Activated naive CD4-positive, alpha-beta T cell treated with anti-CD3 and anti-CD28 coated beads, Interleukin-2, amount 50 U/mL, for 16 hours (primary cell): ENCODE measurements at places on chromosomes 2 and 18.
A peak's percentile ranks its signal among the peaks of the same experiment; 100 is the strongest.

GRCh38 chr2:101500180-101500579, 25.3 kb upstream of the RFX8 start:
- no peak for DNase-seq

DNA sequence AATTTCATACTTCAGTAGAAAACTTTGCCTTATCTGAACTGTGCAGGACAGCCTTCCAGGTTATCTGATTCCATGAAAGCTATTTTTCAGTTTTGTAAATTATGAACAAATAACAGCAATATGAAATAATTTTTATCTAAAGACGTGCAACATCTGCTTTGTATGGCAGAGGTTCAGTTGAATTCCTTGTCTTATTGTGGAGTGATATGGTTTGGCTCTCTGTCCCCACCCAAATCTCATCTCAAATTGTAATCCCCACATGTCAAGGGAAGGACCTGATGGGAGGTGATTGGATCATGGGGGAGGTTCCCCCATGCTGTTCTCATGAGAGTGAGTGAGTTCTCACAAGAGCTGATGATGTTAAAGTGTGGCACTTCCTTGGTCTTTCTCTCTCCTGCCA, 18.1 kb upstream of the RPIA start:
- DNase-seq, result no peak

- no peak for DNase-seq
These were observed 36.5 kb downstream of the DIS3L2 start for GRCh38 chr2:231998046-231998445.

DNA sequence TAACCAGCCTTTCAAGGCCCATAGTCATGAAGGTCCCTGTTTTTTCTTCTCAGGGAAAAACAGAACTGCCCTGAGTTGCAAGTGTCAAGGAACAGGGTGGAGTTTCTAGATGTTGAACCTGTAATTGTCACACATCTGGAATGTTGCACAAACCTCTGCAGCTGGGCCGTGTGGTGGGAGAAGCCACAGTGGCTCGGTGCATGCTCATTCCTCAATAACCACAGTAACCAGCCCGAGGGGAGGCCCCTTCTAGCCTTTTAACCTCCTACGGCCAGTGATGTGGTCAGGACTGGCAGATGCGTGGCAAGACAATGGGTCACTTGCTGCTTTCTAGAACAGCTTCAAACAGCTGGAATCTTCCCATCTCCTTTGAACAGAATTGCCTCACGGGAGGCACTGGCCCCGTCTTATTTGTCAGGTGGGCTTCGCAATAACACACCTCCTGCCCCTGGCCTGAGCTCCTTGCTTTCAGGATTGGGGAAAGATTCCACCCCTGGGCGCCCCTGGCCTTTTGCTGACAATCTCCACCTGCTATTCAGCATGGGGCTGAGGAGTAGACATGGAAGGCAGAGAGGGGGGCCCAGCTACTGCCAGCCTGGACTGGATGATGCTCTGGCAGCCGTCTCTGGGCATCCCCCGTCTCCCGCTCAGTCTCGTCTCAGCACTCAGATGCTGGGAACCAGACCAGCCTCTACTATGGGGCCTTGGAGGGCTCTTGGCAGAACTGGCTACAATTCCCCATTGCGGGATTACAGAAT, 102.9 kb downstream of the KLHL29 start:
- DNase-seq, result no peak

DNA sequence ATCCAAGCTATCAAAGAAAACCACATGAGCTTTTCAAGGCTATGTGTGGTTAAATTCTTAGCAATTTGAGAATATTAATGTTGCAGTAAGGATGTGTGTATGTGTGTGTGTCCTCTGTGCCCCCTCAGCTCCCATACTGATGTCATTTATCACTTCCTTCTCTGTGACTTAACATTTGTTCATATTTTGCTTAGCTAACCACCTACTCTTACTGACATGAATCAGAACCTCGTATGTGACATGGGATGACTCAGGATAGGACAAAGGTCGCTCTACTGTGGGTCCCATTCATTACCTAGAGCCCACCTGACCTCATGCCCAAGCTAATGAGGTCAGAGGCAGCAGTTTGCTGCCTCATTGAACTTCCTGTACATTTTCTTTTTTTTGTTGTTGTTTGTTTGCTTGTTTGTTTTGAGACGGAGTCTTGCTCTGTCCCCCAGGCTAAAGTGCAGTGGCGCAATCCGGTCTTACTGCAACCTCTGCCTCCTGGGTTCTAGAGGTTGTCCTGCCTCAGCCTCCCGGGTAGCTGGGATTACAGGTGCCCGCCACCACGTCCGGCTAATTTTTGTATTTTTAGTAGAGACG, 36.3 kb downstream of the MOGAT1 start:
- DNase-seq, result no peak

DNA sequence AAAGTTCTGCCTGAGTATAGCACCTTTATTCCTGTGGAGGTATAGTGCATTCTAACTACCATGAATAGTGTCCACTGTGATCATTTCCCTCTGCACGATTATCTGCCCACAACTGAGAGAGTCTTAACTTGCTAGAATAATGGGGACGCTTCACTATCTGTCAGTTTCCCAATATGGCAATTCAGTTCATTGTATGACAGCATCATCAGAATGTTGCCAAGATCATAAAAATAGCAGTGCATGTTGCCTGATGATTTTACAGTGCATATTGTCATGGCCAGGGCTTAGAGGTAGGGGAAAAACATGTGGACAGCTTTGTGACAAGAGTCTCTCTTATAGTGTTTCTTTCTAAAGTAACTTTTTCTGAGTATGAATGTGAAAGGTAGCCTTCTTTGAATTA, 6.1 kb downstream of the RASGRP3 start:
- DNase-seq, result no peak

DNA sequence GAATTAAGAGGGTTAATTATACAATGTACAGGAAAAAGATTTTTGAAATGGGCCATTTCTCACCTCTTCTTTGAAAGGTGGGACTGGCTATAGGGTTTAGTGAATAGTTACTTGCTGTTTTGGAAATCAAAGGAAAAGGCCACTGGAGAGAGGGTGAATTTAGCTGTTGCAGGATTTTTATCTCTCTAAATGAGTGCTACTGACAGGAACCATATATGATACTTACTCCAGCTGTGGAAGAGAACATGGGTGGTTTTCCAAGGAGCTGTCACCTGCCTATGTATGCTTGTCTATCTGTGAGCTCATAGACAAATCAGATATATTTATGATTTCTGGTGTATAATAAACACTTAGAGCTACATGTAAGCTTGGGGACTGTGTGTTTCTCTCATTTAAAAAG, 430.4 kb downstream of the MTX2 start:
- no peak for DNase-seq

- no peak for DNase-seq
These were observed 79.1 kb downstream of the PLCL1 start for GRCh38 chr2:197883354-197884032.

- no peak for DNase-seq
These were observed 99.5 kb downstream of the DTNA start for GRCh38 chr18:34809451-34810072.

- DNase-seq, result no peak
These were observed 18.8 kb upstream of the CCDC195 start for GRCh38 chr2:224734949-224735348.

GRCh38 chr2:70086838-70087701, at the start of gene PCBP1:
Gene PCBP1, plus strand, starts transcription at chr2:70087477. Its CDS starts 267 bp downstream, at chr2:70087744.
- peak; percentile 97 for DNase-seq

GRCh38 chr2:201452058-201452921, 750 bp downstream of the STRADB start:
- DNase-seq, result no peak

- no peak for DNase-seq
These were observed 299.1 kb upstream of the SPRED2 start for GRCh38 chr2:65731476-65731875.

DNA sequence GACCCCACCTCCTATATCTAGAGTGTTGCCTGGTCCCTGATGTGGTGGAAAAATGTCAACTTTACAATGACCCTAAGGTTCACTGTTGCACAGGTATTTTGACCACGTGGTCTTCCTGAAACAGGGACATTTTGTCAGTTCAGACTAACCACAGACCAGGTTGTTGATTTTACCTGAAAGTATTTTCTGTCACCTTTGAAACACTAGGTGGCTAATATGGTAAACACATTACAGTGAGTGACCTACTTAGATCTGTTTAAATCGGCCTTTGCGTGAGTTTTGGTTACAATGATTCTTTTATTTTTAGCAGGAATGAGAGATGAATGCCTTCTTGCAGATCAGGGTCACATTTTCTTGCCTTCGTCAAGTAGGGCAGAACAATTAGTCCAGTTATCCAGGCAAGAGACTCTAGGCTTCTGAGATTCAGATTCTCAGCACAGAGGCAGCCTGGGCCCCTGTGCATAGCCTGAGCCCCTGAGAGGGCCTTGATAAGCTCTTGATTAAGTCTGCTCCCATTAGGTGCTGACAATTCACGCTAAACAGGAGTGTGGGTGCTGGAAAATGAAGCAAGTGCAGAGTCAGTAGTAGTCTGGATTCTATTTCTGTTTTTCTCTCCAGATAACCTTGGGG, 226.2 kb downstream of the KCNS3 start:
- no peak for DNase-seq

DNA sequence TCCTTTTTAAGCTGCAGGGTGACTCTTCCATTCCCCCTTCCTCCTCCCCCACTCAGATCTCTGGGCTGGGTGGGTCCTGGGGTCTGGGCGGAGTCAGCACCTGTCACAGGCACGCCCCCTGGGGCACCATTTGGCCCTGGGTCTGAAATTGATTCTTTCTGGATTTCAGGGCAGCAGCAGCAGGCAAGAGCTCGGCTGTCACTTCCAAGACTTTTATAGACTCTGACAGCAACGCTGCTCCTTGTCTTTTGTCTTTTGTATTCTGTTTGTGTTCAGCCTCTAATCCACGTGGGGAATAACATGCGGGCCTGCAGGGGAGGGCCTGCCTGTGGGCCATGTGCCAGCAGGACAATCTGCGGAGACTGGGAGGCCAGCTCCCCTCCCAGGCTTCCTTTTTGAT, 3.9 kb downstream of the BOD1L2 start:
- no peak for DNase-seq

DNA sequence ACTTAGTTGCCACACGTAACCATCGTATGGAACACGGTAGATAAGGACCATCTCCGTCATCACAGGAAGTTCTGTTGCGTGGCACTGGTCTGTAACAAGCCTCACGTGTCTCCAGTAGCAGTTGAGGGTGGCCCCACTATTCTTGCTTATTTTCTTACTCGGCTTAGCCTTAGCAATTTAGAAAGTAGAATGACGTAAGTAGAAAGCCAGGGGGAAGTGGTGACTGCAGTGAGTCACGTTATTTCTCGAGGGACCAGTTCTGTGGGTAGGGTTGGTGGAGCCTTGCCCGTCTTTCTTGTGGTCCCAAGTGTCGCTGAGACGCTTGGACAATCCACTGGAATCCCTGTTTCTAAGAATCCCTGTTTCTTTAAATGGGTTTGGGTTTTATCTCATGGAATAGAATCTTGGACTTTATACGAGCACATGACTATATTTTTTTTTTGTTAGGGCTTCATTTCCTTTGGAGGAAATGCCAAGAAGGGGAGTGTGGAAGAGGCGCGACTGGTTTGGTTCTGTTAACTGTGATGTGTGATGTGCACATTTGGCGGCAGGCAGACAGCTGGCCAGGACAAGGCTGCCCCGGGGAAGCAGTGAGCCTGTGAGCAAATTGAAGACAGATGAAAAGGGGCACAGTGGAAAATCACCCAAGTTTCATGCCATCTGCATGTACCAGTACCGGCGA, 96.2 kb downstream of the CABLES1 start:
- peak; percentile 58 for DNase-seq

DNA sequence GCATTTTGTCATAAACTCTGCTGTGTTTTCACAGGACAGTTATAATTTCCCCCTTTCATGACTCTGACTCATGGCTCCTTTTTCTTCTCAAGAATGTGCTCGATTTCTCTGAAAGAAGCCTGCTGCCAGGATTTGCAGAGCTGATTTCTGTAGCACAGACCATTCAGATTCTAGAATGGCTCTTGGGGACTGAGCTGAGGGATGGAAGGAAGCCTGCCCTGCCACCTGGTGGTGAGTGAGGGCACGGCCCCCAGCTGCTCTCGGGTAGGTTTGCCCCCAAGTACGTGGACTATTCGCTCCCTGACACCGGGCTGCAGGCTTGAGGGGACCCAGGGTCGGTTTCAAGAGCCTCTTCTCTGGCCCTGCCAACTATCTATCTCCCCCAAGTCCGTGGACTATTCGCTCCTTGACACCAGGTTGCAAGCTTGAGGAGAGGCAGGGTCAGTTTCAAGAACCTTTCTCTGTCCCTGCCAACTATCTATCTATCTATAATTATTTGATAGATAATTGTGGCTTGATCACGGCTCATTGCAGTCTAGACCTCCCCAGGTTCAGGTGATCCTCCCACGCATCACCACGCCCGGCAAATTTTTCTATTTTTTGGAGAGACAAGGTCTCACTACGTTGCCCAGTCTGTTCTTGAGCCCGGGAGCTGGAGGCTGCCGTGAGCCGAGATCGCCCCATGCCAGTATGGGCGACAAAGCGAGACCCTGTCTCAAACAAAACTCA, 1.4 kb upstream of the SMYD5 start:
- DNase-seq, result peak; percentile 80

- no peak for DNase-seq
These were observed 79.6 kb downstream of the DNER start for GRCh38 chr2:229634601-229635370.

DNA sequence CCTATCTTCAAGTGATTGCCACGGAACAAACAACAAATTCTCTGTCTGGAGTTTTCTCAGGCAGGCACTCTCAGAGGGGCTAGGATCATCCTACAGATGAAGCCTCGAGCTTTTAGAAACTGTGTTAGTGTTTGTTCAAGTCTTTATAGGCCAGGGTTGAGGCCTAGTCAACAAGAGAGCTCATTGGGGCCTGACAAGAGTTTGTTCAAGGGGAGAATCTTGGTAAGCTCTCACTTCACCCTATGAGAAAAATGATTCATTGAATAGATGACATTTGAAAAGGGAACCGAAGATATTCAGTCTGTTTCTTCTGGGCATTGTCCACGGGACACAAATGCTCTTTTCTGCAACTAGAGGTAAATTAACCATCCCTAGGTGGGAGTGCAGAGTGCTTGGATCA, 476.9 kb downstream of the PTPRM start:
- DNase-seq, result no peak

DNA sequence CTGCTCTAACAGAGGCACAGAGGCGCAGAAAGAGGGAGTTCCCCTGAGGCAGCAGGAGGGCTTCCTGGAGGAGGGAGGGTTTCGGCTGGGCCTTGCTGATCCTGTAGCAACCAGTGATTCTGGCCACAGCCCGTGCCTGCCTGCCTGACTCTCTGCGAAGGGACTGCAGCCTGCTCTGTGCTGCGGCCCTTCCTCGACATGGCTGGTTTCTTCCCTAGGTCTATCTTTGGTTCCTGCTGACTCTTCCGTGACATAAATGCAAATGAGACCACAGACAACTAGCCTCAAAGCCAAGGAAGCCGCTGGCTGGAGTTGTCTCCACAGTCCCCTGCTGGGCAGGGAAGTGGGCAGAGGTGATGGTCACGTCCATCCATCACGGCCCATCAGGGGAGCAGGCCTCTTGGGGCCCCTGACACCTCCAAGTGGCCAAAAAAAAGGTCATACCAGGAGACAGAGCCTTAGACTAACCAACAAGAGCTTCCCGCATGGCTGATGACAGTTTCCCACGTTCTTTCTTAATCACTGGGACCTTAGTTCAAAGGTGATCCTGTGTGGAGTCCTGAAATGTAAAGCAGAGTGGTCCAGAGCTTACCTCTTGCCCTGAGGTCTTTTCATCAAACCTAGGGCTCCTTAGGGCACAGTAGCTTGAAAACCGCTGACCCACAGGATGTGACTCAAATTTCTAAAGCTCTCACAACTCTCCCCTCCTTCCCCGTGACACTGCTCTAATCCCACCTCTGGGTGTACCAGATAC, 55.3 kb downstream of the HS1BP3 start:
- no peak for DNase-seq
